ENCODE measurements at places on chromosomes 5 and 9.

DNA sequence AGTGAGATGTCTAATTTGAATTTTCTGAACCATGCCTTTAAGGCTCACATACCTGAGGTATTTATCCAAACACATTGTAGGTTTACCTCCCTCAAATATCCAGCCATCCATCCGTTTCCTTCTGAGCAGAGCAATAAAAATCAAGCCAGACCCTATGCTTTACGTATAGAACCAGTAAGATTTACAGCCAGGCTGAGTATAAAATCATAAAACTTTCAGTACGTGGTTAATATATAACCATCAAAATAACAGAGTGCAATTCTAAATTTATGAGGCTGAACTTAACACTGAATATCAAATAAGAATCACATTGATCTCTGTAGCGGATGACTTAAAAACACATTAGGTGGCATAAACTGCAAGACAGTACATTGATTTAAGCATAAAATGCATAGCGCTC is 877.9 kb upstream of the WWC1 start:
- no peak for DNase-seq

GRCh38 chr5:179746872-179747271 is 14.2 kb downstream of the MAML1 start:
- no peak for DNase-seq

DNA sequence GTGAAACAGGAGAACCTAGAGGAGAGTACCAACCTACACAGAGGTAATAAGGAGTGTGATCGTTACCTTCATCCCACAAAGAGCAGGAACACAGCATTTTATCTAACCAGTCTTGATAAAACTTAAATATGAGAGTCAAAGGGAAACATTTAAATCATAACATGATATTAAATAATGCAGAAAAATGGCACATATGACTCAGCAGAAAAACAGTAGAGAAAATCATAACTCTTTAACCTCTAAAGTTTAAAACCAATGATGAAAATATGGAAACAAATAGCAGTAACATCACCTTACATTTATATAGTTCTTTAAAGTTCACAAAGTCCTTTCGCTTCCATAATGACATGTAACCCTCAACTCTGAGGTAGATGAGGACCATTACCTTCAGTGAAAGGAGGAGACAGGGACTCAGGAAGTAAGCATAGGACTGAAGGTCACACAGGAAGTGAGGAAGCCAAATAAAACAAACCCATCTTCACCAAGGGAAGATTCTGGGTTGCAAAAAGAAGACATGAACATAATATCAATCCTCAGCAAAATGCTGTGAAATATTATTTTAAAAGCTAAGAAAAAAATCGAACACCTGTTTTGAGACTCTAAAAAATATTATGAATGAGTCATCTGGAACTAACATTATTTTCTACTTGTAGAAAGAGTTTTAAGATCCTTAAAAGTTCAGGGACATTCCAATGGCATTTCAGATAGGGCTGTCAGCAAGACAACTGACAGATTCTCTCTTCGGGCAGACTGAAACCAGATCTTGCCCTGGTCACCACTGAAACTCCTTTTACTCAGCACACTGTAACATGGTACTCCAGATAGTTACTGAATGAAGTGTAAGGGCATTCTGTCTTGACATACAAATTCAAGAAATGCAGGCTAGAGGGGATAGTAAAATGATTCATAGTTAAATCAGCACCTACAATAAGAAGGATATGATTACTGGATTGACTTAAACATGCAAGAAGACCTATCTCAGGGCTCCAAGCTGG is 148.5 kb downstream of the EPB41L4A start:
- no peak for DNase-seq

GRCh38 chr9:3473405-3473804 is 52.4 kb downstream of the RFX3 start:
- no peak for DNase-seq

DNA sequence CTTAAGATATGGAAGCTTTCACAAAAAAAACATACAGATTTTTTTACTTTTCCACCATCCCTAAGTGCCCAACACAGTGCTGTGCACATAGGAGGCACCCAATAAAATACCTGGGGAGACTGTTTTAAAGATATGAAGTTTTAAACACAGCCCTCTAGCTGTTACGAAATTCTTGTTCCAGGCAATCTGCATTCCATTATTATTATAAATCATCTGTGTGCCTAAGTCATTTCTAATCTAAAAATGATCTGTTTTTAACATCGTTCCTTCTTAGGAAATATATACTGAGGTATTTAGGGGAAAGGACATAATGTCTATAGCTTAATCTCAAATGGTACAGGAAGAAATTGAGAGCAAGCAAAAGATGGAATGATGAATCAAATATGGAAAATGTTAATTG is 32.7 kb upstream of the ISCA1 start:
- DNase-seq = no peak

DNA sequence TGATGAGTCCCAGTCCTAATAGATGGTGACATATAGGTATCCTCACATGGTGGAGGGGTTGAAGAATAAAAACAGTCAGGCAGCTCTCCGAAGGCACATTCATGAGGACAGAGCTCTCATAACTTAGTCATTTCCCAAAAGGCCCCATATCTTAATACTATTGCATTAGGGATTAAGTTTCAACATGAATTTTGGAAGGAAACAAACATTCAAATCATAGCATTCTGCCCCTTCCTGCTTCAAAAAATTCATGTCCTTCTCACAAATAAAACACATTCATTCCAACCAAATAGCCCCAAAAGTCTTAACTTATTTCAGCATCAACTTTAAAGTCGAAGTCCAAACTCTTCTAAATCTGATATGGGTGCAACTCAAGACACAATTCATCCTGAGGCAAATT is 277.2 kb upstream of the NR4A3 start:
- no peak for DNase-seq

GRCh38 chr9:24413651-24414050 is 132.0 kb downstream of the IZUMO3 start:
- DNase-seq = no peak

DNA sequence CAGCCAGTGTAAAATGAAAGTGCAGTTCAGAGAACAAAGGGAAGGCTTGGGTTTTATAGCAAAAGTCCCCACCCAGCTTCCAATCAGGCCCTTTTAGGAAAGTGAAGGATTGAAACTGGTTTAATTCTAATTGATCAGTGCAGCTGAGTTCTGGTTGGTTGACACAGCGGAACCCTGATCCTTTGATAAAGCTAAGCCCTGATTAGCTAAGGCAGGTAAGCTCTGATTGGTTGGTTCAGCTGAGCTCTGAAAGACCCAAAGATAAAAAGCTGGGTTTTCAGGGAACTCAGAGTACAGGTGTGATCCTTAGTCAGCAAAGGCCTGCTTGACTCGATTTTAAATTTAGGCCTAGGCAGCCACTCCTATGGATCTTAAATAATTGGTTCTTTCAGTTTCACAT is 70.8 kb upstream of the PRRC1 start:
- no peak for DNase-seq

DNA sequence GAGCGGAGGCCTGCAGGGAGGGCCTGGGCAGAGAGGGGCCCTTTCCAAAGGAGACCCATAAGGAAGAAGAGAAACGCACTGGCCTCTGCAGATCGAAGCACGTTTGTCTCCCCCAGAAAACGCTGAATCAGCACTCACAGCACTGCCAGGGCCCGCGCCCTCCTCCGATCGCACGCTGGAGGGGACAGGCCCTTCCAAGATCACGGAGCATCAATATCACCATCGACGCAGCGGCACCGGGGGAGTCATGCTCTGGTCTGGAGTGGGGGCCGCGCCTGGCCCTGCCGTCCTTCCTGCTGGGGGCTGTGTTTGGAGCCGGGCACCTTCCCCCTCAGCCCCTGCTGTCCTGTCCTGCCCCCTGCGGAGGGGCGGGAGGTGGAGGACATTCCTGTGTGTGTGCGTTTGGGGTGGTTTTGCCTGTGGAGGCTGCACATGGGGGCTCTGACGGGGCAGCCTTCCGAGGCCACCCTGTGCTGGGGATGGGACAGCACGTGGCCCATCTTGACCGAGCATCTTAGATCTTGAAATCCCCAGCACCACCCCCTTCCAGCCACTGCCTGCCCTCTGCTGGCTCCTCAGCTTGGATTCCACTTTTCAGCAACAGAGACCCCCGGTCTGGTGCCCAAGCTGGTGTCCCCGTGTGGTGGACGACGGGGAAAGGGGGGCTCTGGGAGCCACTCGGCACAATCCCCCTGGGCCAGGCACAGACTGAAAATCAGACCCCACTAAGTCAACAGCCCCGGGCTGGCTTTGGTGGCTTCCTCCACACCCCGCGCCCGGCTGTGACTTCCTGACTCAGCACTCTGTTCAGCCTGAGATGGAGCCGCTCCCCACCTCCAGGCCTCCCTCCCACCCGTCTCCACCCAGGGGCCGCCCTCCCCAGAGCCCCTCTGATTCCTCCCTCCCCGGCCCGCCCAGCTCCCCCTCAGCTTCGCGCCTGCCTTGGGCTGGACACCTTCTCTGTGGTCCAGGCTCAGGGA is 8.3 kb downstream of the TMEM250 start:
- DNase-seq = peak; percentile 79

GRCh38 chr5:34691326-34691725 is 35.2 kb downstream of the RAI14 start:
- DNase-seq = no peak

DNA sequence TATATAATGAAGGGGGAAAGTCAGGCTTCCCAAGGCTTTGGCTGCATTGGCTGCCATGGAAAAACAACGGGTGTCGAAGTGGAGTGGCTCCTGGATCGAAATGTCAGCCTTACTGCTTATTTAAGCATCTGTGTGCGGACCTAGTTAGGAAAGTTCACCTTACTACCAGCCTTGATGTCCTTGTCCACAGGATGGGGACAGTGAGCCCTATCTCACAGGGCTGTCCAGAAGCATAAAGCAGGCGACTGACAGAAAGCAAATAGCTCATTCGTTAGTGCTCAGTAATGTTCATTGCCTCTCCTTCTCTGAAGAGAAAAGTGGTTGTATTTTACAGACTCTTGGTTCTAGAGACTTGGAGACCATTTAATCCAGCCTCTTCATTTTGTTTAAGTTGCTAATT is 81.5 kb upstream of the NIPAL4 start:
- DNase-seq = no peak

DNA sequence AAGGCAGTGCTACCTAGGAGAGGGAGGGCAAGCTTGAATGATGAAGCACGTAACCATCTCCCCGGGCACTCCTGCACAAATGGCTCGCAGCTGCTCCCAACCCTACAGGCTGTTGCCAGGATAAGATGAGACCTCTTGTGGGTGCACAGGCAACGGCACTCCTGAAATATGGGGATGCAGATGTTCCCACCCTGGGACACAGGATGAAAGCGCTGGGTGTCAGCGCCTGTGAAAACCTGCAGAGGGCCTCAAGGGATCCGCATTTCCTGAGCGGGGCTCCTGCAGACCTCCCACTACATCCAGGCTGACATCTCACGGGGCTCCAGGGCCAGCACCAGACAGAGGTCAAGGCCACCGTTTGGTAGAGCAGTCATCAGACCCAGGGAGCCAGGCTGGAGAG is 60.7 kb downstream of the SMIM23 start:
- no peak for DNase-seq

GRCh38 chr5:4243479-4244264 is 648.0 kb downstream of the IRX1 start:
- no peak for DNase-seq

DNA sequence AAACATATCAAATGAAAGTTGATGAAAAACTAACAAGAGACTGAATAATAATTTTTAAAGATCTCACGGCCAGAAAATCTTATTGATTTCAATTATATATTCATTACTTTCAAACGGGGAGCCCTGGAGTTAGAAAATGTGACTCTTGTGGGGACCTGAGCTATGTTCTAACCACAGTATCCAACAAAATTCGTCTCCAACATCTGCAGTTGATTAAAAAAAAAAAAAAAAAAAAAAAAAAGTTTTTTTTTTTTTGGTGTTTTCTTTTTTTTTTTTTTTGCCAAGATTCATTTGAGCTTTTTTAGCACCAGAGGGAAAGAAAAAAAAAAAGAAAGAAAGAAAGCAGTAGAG is 144.3 kb upstream of the PIK3R1 start:
- no peak for DNase-seq

Measured in activated effector memory CD4-positive, alpha-beta T cell treated with anti-CD3 and anti-CD28 coated beads, Interleukin-2, amount 50 U/mL, for 16 hours (primary cell).